ELF-1 (cell line): ENCODE measurements at places on chromosomes 12 and 14.
A peak's percentile ranks its signal among the peaks of the same experiment; 100 is the strongest.

GRCh38 chr12:5921027-5921909 is 23.8 kb downstream of the ANO2 start:
- no peak for DNase-seq

- DNase-seq = no peak
Measured at GRCh38 chr14:99637624-99638023, 7.3 kb upstream of the HHIPL1 start.

GRCh38 chr14:83894568-83894967 is 1635.4 kb upstream of the FLRT2 start:
- DNase-seq = no peak

GRCh38 chr12:7439579-7440505 is 4.1 kb downstream of the CD163L1 start:
- DNase-seq = peak; percentile 89

DNA sequence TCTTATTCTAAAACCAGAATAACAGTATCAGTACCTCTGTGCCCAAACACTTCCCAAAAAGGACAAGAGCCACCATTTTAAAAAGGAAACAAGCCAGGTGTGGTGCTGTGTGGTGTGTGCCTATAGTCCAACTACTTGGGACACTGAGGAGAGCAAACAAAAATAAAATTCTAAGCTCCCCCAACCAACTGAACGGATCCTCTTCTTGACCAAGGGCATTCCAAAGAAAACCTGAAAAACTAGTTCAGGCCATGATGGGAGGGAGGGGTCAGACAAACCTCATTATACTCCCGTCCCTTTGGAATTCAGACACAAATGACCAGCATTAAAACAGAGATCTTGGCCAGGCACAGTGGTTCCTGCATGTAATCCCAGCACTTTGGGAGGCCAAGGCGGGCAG is 20.5 kb downstream of the SLC11A2 start:
- DNase-seq = peak; percentile 89

DNA sequence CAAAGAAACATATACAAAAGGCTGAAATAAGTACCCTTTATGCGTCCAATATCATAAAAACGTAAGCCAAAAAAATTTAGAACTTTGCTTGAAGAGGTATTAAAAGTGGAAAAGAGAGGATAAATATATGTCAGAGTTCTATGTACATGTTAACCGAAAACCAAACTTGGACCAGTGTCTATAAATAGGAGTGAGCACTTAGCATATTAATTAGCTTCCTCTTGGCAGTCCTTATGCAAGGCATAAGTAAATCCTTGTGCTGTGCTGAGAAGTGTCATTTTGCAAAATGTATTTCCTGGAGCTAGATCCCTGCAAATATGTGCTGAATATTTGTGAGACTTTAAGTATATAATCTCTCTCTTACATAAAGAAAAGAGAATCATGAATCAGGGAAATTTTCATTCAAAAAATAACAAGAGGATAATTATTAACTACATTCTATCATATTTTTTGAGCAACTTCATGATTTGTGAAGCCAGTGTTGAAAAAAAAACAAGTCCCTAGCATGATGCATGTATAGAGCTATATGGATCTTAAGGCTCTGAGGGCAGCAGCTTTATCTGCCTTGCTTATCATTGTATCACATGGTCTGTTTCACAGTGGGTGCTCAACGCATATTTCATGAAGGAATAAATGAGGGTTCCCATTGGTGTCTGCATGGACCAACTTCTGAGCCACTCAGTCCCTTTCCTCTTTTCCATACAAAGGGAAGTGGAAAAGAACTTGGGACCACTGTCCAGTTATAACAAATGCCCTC is 326.1 kb downstream of the PDZRN4 start:
- DNase-seq = no peak

- peak; percentile 83 for DNase-seq
Measured at GRCh38 chr12:12990700-12991468, 9.2 kb downstream of the HEBP1 start.

- no peak for DNase-seq
Measured at GRCh38 chr12:121241156-121241970, 31.4 kb downstream of the P2RX4 start.

DNA sequence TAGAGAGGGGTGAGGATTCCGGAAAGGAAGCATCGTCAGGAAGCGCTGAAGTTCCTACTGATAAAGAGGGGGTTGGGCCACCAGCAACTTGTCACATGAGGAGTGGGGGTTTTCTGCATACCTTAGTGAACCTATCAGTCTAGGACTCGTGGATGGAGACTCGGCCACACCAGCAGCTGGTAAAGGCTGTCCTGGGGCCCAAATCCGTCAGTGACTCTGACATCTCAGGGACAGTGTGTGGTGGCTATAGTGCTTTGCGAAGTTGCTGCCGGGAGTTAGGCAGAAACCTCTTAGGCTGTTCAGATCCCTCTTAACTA is 16.4 kb downstream of the RNASE2 start:
- no peak for DNase-seq

DNA sequence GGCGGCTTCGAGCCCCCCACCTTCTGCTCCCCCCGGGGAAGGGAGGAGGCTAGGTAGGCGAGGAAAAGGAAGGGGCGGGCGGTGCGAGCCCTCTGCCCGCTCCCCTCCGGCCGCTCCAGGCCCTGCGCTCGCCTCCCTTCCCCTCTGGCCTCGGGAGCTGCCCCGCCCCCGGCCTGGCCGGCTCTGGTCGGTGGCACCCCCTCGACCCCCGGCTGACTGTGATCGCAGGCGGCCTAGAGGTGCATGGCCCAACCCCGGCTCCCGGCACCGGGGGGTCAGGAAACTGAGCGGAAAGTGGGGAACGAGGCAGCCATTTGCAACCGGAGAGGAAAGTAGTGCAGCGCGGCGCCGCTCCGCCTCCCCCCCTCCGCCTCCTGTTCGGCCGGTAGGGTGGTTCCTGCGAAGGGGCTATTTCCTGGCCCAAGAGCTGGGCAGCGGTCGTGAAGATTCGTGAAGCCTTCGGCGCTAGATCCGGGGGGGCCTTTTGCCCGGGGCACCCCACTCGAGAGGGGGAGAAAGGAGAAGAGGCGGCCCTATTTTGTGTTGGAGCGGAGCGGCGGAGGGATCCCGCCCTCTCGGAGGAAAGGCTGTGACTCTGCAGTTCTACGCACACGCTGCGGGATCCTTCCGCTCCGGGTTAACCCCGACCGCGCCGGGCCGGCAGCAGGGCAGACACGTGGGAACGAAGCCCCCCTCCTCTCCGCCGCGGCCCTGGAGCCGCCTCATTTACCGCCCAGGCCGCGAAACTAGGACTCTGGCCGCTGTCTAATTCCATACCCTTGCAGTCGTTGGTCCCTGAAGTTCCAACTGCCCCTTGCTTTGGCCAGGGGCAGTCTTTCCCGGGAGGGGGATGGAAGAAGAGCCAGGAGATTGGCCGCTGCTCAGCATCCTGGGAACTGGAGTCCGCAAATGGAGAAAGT is at the start of gene KMT2D:
Gene KMT2D, minus strand, starts transcription at position 558 of the 920 bp plus-strand sequence. CDS start 5,470 bp downstream, outside the sequence.
- DNase-seq = peak; percentile 95

DNA sequence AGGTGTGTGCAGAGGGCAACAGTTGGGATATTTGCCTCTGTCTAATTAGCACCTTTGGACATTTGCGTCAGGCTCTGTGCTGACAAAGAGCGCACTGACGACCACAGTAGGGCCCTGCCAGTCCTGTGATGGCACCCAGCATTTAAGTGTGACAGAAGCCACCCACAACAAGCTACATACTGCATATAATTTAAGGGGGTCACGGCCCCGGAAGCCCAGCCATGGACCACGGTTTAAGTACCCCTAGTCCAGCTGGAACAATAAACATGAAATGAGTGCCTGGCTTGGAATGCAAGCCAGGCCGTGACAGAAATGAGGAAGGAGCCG is 16.8 kb upstream of the DYNC1H1 start:
- DNase-seq = no peak

DNA sequence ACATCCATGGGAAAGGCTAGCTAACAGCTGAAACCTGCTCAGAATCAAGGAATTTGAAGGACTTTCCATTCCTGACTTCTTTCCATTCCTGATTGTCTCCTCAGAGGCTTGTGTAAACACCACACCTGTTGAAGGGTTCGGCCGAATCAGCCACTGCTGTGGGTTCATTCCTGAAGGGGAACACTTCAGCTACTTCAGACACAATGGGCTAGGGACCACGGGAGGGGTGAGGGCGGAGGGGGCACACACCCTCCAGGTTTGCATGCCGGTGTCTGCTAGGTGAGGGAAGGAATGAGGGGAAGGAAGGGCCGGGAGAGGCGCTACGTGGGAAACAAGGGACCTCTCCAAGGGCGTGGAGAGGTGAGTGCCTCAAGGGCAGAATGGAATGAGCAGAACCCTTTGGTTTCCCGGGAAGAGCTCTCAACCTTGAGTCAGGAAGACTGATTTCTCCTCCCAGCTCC is 1.3 kb downstream of the GPRC5A start:
- peak; percentile 46 for DNase-seq

DNA sequence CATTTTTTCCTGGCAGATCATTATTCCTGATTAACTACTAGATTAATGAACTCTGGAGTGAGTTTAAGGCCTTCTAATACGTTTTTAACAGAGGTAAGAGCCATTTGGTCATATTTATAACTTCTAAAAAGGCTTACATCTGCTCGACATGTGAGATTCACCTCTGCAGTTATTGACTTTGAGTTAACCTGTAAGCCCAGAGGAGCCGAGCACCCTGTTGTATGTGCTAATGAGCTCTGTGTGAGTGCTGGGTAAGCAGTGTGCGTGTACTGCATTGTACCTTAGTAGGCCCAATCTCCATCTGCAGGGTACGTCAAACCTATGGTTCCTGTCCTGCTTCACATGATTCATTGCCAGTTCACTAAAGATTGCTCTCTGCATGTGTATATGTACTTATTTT is 18.9 kb downstream of the SLC4A8 start:
- DNase-seq = no peak

- DNase-seq = peak; percentile 80
Measured at GRCh38 chr12:3122841-3123678, 45.9 kb downstream of the TSPAN9 start.

DNA sequence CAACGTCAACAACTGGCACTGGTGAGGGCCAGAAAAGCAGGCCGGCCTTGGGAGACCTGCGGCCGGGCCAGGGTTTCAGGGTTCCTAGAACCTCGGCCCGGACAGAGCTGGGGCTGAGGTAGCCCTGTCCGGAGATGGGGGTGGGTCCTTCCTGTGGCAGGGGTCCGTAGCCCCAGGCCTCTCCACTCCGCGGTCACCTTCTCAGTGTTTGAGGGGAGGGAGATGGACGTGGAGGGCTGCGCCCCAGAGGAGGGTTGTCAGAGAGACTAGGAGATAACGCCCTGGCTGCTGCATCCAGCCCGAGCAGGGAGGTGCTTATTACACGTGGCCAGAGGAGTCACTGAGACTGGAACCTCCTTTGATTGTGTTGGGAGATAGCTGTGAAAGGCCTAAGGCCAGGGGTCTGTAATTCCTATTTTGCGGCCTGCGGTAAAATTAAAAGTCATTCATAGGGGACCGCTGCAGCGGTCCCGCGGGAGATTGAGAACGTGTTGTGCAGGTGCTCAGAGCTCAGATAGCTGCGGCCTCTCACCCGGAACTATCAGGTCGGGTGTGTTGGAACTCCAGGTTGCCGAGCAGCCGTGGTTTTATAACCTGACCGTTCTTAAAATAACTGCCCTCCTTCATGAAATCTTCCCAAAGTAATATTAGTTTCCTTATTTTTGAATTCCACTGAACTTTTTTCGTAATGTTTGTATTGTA is 507 bp downstream of the AHSA1 start:
- peak; percentile 71 for DNase-seq

DNA sequence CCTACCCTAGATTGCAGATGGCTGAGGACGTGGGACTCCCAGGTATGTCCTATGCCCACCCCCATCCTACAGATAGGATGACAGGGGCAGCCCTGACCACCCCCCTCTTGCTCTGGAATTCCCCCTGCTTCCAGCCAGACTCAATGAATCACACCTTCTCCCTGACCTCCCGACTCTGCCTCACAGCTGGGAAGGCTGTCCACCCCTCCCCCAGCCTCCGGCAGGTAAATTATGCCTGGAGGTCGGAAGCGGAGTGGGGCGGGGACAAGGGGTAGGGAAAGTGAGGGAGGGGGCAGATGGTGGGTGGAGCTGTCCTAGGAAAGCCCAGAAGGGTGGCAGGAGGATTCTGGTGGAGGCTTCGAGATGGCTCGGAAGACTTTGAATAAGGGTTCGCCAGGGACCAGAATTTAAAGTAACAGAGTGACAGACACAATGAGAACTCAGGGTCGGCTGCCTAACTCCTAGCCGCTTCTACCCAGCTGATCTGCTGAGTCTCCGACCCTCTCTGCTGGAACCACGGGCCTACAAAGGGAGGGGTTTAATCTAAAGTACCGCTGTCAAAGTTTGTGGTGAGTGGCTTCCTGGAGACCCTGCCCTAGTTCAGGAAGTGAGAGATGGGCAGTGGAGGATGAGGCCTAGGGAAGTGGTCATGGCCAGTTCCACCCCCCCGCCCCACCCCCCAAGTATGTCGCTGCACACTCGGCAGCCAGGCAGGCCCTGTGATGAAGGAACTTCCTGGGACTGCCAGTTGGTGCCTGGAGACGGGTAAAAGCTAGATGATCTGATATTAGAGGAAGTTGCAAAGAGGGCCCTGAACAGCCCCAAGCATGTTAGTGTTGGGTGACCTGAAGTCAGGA is 4.2 kb downstream of the PLEKHG3 start:
- peak; percentile 96 for DNase-seq

DNA sequence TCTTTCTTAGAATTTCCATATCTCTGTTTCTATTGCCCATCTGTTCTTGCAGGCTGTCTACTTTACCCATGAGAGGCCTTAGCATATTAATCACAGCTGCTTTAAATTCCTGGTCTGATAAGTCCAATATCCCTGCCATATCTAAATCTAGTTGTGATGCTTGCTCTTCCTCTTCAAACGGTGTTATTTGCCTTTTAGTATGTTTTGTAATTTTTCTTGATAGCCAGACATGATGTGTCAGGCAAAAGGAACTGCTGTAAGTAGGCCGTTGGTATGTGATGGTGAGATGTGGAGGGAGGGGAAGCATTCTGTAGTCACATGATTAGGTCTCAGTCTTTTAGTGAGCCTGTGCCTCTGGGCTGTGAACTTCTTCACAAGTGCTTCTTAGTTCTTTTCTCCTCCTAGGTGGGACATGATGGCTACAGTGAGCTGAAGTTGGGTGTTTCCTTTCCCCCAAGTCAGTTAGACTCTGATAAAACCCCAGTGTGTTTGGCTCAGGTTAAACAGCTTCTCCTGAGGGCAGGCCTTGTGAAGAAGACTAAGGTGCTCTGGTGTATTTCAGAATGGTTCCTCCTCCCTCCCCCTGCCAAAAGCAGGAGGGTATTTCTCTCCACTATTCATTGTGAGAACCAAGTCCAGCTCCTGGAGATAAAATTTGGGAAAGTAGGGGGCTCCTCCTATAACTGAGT is 195.9 kb upstream of the PARP11 start:
- DNase-seq = peak; percentile 26
